ENCODE measurements at places on chromosomes 13 and 19. TPM values are rescaled to one million over a fixed set of nuclear protein-coding genes. Genes with fewer than 3 reads are reported as not detected.

SOX1 gene
- not detected for total RNA-seq

DMPK gene
- 35.0 TPM for total RNA-seq

KLK4 gene
- total RNA-seq, result not detected

LGI4 gene
- 0.05 TPM for total RNA-seq

PRODH2 gene
- not detected for total RNA-seq

ZNF324B gene
- 10.3 TPM for total RNA-seq

Measured in smooth muscle cell of the umbilical artery (primary cell).